IMR-90 (cell line): ENCODE measurements at places on chromosomes 6 and 20. TPM values are rescaled to one million over a fixed set of nuclear protein-coding genes. Genes with fewer than 3 reads are reported as not detected.

DNA sequence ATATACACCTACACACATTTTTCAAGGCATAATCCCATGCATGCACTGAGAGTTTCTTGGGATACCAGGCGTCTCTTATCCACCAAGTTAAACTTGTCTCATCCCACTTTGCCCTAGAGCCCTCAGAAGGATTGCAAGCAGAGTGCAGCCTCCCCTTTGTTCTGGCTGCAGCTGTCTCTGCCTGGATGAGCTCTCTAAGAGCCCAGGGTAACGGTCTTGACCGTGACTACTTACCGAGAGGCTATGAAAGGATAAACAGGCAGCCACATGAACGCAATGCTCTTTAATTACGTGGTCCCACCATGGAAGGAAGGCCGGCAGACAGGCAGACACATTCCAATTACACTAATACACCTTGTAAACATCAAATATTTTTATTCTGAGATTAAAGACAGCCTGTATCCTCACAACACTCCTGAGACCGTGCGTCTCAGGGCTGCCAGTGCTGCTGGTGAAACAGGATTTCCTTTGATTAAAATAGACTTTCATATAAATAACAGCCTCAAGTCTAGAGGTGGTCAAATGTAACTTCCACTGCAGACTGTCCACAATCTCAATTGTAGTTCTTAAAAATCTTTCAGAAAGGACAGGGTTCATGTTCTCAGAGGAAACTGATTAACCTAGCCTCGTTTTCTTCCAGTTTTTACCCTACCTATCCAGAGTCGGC, 210.0 kb upstream of the PRDM1 start:
- DNase-seq, result no peak

Gene PNRC1
- polyA plus RNA-seq, result 7.6 and 8.1 TPM in 2 replicates

Gene IPCEF1
- 0.03 and 0.07 TPM in 2 replicates for polyA plus RNA-seq

DNA sequence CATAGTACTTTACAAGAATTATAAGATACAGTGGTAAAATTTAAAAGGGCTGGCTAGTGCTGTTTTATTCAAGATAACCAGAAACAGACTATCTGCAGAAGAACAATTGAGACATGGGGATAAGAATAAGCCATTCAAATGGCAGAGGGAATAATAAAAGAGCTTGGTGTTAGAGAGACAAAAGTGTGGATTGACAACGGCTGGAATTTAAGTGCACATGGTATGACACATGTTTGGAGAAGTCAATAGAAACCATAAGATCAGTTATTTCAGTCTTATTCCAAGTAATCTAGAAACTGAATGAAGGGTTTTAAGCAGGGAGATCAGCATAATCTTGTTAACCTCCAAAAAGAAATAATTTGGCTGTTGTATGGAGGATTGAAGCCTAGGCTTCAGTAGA, 1205.5 kb upstream of the CITED2 start:
- no peak for DNase-seq

- DNase-seq, result no peak
These were observed 24.6 kb upstream of the BMP6 start for GRCh38 chr6:7701212-7701834.

GRCh38 chr6:33571637-33572316, 8.3 kb downstream of the BAK1 start:
- DNase-seq, result no peak

Gene ARMC2
- polyA plus RNA-seq, result 3.5 and 3.9 TPM in 2 replicates

- DNase-seq, result no peak
These were observed 37.6 kb downstream of the STK35 start for GRCh38 chr20:2139250-2139649.
